ENCODE measurements at places on chromosomes 11 and 22. TPM values are rescaled to one million over a fixed set of nuclear protein-coding genes. Genes with fewer than 3 reads are reported as not detected.

GRCh38 chr11:120186774-120187591, 23.8 kb upstream of the OAF start:
- no peaks in the 10 kb centered on the region for H3K36me3 ChIP-seq
- H3K4me1 ChIP-seq: peaks cover 70% of the 10 kb centered on the region
- no peak overlapping the region for H3K4me3 ChIP-seq
- H3K27me3 ChIP-seq: no peaks in the 10 kb centered on the region

DNA sequence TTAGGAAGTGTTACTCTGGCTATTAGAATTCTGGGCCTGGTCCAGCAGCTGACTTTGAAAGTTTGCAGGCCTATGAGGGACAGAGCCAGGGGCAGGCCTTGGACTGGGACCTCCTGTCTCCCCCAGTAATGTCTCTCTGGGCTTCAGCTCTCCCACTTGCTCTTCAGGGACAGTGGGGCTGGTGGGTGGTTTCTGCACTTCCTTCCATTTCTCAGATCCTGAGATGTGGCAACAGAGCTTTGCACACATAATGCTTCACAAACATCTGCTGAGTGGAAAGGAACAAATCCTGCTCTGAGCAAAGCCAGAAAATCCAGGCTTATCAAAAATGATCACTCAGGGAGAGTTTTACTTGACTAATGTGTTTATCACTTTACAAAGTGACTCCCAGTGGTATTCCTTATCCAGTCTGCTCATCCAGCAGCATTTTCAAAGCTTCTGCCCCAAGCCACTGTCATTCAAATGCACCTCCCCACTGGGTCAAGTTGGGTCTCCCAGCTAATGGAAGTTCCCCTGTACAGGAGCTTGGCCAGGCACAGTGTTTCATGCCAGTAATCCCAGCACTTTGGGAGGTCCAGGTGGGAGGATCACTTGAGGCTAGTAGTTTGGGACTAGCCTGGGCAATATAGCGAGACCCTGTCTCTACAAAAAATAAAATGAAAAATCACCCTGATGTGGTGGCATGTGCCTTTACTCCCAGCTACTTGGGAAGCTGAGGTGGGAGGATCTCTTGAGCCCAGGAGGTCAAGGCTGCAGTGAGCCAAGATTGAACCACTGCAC, 13.5 kb upstream of the OSBP2 start:
- H3K27me3 ChIP-seq: peaks cover 16% of the 10 kb centered on the region
- DNase-seq: no peak
- no peaks in the 10 kb centered on the region for H3K36me3 ChIP-seq

- no peak overlapping the region for H3K27ac ChIP-seq
- no peaks in the 10 kb centered on the region for H3K36me3 ChIP-seq
- H3K27me3 ChIP-seq: no peaks in the 10 kb centered on the region
- no peak for DNase-seq
- H3K4me1 ChIP-seq: no peaks in the 10 kb centered on the region
Measured at GRCh38 chr11:73949246-73949645, 1.6 kb upstream of the DNAJB13 start.

DNA sequence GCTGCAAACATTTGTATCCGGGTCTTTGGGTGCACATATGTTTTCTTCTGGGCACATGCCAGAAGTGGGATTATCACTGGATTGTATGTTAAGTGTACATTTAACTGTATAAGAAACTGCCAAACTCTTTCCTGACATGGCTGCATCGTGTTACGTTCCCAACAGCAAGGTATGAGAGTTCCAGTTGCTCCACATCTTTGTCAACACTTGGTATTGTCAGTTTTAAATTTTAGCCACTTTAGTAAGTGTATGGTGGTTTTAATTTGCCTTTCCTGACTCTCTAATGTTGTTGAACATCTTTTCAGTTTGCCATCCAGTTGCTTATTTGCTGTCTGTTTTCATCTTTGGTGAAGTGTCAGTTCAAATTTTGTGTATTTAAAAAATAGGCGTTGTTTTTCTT, 22.5 kb upstream of the SMIM38 start:
- DNase-seq: no peak
- no peaks in the 10 kb centered on the region for H3K36me3 ChIP-seq
- H3K27me3 ChIP-seq: no peaks in the 10 kb centered on the region
- H3K4me3 ChIP-seq: no peak overlapping the region
- no peak overlapping the region for H3K27ac ChIP-seq
- H3K4me1 ChIP-seq: peaks cover 6% of the 10 kb centered on the region

DNA sequence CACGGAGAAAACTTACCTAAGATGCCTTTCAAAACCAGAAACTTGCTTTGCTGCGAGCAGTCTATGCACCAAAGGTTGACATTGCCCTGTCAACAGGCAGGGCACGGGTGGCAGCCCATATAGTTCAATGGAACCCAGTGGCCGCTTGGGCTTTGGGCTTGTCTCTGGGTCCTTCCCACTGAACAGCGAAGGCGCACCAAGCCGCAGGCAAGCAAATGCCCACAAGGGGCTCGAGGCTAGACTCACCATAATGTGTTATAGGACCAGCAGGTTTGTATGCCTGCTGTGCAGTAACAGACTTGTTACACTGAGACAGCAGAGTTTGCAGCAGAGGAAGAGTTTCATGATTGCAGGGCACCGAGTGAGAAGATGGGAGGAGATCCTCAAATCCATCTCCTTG, 20.3 kb downstream of the CLDN5 start:
- no peaks in the 10 kb centered on the region for H3K36me3 ChIP-seq
- DNase-seq: no peak
- no peak overlapping the region for H3K27ac ChIP-seq

DNA sequence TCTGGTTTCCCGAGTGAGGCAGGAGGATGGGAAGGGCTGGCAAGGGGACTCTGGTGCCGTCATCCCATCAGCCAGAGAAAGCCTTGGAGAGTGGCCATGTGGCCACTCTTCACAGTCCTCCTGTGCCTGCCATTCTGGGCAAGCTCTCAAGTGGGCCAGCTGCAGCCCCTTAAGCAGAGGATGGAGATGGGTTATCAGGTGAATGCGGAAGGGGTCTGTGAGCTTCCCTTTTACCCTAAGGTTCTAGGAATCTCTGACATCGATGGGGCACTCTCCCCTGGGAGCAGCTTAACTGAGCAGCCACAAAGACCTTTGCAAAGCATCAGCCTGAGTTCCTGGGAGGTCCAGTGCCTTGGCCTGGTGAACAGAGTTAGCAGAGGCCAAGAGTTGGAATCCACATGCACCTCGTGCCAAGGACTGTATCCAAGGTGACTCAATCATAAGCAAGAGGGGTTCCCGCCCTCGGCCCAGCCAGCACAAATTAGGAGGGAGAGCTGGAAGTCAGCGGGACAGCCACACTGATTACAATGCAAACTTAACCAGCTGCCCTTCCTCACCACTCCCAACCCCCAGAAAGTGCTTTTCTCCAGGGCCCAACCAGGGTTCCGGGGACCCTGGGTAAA, 193.6 kb downstream of the BUD13 start:
- H3K4me3 ChIP-seq: no peak overlapping the region
- H3K36me3 ChIP-seq: no peaks in the 10 kb centered on the region

- H3K36me3 ChIP-seq: no peaks in the 10 kb centered on the region
- no peak for DNase-seq
- H3K4me1 ChIP-seq: no peaks in the 10 kb centered on the region
- H3K27me3 ChIP-seq: no peaks in the 10 kb centered on the region
- no peak overlapping the region for H3K27ac ChIP-seq
Measured at GRCh38 chr11:122852796-122853160, 14.5 kb downstream of the CRTAM start.

DNA sequence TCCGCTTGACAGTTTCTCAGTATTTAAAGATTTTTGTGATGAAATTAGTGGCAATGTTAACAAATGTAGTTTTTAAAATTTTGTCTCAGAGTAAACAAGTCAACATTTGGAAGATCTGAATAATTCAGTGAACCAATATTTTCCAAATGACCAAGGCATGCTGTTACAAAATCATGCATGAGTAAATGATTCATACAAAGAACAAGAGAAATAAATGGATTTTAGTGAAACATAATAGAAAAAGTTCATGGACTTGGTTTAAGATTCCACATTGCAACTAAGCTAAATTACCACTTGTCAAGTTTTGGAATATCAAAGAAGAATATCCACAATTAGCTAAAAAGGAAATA, 125.7 kb upstream of the SNX19 start:
- H3K27ac ChIP-seq: no peak overlapping the region
- no peak for DNase-seq
- H3K36me3 ChIP-seq: no peaks in the 10 kb centered on the region
- no peak overlapping the region for H3K4me3 ChIP-seq

DNA sequence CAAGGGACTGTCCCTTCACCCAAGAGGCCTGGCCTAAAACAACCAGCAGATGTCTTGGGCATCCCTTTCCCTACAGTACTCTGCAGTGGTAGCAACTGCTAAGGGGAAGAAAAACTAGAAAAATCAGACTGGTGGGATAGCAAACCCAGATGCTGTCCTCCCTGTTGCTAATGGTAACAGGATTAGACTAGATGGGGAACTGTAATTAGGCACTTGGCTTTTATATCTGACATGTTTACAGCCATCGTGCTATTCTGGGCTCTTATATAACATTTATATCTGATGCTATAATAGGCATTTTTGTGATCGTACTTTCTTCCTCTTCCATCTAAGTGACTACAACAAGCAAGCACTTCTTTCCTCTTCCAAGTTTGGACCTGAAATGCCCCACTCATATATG, 316.7 kb downstream of the DLG2 start:
- H3K36me3 ChIP-seq: no peaks in the 10 kb centered on the region
- H3K27me3 ChIP-seq: no peaks in the 10 kb centered on the region
- H3K27ac ChIP-seq: no peak overlapping the region
- H3K4me3 ChIP-seq: no peak overlapping the region

DNA sequence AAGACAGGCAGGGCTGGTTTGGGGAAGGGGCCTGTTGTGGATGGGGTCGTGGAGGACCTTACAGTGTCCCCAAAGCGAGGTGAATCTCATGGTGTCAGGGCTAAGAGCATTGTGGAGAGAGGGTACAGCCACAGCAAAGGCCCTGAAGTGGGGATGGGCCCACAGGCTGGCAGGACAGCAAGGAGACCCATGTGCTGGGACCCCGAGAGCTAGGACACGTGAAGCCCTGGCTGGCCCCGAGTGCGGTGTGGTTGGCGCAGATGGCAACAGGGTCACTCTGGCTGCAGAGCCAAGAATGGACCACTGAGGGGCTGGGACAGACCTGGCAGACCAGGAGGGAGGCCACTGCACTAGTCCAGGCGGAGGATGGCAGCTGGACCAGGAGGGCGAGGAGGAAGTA, 30.0 kb upstream of the KCNQ1OT1 start:
- H3K4me1 ChIP-seq: peaks cover 51% of the 10 kb centered on the region
- no peaks in the 10 kb centered on the region for H3K27me3 ChIP-seq
- no peaks in the 10 kb centered on the region for H3K36me3 ChIP-seq
- DNase-seq: no peak

GRCh38 chr11:110177086-110177456, 83.9 kb downstream of the ZC3H12C start:
- no peaks in the 10 kb centered on the region for H3K27me3 ChIP-seq
- H3K27ac ChIP-seq: no peak overlapping the region
- H3K4me3 ChIP-seq: no peak overlapping the region
- peaks cover 5% of the 10 kb centered on the region for H3K4me1 ChIP-seq
- no peaks in the 10 kb centered on the region for H3K36me3 ChIP-seq
- DNase-seq: no peak

DNA sequence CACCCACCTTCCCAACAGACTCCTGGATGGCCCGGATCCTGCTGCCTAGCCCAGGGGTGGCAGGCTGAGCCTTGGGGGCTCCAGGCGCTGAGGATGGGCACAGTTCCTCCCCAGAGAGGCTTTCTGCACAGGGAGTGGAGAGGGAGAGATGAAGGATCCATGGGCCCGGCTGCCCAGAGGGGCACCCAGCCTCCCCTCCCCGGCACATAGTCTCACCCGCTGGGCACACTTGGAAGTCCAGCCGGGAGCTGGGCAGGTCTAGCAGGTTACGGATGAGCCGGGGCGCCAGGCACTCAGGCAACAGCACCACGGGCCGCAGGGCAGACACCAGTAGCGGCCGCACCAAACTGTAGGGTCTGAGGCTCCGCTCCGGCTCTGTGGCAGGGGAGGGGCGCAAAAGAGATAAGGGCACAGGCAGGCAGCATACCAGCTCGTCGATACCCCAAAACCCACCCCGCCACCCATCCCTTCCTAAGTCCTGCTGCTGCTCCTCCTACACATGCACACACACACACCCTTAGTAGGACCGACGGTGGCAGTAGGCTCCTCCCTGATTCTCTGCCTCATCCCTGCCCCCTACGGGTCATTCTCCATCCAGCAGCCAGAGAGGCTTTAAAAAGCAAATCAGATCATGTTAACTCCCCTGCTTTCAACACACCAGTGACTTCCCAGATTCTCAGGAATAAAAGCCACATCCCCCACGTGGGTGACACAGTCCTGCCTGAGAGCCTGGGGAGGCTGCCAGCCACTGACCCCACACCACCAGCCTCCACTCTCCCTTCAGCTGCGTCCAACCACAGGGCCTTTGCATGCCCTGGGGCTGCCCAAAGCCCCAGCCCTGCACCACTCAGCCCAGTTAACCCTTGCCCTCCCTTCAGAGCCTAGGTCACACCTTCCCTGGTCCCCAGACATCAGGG, 6.5 kb upstream of the MFNG start:
- no peaks in the 10 kb centered on the region for H3K36me3 ChIP-seq
- no peaks in the 10 kb centered on the region for H3K27me3 ChIP-seq
- no peak for DNase-seq
- H3K4me1 ChIP-seq: no peaks in the 10 kb centered on the region

- H3K27me3 ChIP-seq: peaks cover 14% of the 10 kb centered on the region
- H3K4me1 ChIP-seq: no peaks in the 10 kb centered on the region
- peak; percentile 81 for DNase-seq
- H3K4me3 ChIP-seq: no peak overlapping the region
- no peak overlapping the region for H3K27ac ChIP-seq
- no peaks in the 10 kb centered on the region for H3K36me3 ChIP-seq
Measured at GRCh38 chr11:75233754-75234172, 6.8 kb upstream of the TPBGL start.

DNA sequence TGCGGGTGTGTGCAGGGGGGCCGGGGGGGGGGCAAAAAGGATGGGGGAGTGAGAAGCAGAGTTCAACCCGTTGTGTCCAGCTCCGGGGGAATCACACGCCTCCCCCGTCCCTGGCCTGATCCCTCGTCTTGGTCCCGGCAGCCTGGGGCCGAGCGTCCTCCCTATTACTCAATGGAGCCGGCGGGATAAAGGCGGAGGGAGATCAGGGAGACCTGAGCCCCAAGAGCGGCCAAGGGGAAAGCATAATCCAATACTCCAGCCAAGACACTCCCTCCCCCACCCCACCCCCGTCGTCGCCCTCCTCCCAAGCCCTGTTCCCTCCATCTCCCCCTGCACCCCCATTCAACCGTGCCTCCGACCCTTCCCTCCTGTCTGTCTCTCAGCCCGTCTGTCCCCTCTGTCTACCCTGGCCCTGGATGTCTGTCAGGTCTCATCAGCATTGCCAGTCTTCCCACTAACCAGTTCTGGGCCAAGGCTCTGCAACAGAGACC, 2.6 kb downstream of the PHOX2A start:
- H3K4me3 ChIP-seq: no peak overlapping the region
- peaks cover 24% of the 10 kb centered on the region for H3K4me1 ChIP-seq
- DNase-seq: no peak

The OR6T1 gene
- polyA plus RNA-seq: not detected

The ZP1 gene
- 1.6 TPM for polyA plus RNA-seq

The OSBP2 gene
- 25.5 TPM for polyA plus RNA-seq

The C22orf15 gene
- polyA plus RNA-seq: 0.35 TPM

The CASP4 gene
- polyA plus RNA-seq: 15.8 TPM

The OR5W2 gene
- not detected for polyA plus RNA-seq

Data from hepatocyte (in vitro differentiated cells).